ENCODE measurements at places on chromosomes 3 and 15.

DNA sequence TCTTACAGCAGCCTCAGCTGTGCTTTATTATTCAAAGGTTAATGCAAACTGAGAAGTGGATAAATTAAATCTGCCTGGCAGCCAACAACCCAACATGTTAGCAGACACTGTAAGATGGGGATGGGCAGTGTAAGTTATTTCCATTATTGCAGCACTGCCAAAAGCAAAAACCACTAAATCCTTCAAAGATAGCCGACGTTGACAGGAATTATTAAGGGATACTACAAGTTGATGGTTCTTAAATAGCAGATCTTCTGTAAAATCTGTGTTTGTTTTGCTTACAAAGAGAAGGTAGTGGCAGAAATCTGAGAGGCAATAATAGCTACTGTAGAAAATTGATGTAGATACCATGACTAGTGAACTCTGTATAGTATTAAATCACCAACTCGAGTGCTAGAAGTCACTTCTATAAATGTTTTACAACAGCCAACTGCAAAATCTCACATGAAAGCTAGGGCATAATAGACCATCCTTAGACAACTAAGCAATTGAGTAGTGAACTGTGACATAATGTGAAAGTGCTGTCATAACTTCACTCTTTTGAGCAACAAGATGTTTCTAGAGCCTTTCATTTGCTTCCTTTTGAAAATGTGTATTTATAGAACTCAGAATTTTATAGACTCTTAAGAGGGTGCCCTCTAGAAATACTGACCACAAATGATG lies 278.6 kb downstream of the UBE2E2 start:
- DNase-seq, result no peak

DNA sequence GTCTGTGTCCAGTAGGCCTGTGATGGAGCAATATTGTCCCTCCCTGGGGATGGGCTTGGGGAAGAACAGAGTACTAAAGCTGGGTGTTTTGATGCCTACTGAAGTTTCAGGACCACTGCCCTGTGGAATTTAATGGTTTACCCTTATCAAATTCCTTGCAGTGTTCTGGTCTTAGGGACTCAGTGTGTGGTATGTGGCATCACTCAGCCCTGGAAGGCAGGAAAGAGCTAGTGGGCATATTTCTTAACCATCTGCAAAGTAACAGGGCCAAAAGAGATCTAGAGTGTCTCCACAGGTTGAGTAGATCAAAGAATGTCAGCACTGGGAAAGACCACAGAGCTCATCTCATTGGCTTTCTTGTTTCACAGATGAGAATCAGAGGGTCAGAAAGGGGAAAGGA lies 11.8 kb upstream of the SCN10A start:
- no peak for DNase-seq

GRCh38 chr15:78951841-78952238 lies 7.0 kb upstream of the CTSH start:
- DNase-seq, result no peak

DNA sequence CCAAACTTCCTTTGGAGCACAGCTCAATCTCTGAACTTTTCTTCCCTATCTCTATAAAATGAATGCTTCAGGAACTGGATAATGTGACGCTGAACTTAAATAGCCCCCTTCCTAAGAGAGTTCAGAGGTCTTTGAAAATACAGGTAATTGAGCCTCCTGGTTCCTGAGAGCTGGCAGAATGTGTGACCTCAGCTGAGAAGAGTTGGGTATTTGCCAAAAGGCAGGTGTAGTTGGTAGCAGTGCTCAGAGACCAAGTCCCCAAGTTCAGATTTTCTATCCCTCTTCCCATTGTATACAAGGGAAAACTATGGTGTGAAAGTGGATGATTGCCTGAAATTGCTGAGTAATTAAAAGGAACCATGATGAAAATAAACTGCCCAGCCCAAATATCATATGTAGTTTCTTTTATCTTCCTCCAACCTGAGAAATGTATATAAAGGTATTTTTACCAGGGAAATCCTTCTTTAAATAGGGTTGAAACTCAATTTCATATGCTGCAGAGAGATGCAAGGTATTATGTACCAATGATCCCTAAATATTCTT lies 154.6 kb upstream of the ICE2 start:
- DNase-seq, result no peak

DNA sequence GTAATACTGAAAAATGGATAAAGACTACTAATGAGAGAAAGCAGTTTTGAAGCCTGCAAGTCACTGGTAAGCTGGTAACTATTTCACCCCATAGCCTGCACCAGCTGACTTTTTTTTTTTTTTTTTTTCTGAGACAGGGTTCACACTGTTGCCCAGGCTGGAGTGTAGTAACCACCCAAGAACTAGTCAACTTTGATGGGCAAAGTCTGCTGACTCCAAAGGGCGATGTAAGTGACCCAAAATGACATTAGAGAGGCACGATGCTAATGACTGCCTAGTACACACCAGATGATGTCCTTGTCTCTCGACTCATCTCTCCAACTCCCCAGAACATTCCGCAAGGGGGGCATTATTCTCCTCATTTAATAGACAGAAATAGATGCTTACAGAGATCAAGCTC lies 12.9 kb upstream of the TMEM41A start:
- DNase-seq, result no peak

GRCh38 chr3:21260507-21260906 lies 490.5 kb downstream of the ZNF385D start:
- DNase-seq, result no peak

DNA sequence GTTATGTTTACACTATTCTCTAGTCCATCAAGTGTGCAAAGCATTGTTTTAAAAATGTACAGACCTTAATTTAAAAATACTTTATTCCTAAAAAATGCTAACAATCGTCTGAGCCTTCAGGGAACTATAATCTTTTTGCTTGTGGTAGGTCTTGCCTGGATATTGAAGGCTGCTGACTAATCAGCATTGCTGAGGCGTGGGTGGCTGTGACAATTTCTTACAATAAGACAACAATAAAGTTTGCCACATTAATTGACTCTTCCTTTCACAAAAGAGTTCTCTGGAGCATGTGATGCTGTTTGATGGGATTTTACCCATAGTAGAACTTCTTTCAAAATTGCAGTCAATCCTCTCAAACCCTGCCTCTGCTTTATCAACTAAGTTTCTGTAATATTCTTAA lies 384.0 kb upstream of the TGFBR2 start:
- peak; percentile 27 for DNase-seq

DNA sequence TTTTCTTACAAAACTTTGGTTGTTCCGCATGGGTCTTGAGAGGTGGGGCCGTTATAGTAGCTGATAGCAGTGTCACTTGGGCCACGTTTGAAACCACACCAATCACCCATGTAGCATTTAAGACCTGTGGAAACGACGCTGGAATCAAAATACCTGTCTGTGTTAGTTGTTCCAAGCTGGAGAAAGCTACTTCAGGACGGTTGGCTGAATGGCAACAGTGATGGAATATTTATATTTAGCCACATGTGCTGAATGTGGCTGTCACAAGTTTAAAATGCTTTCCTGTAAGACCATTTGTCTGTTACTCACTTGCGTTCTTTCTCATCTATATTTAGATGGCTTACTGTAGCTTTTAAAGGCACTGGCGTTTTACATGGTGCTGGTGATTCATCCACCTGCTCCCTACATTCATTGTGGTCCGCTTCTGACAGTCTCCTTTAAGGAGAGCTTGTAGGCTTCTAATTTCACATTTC lies 1.4 kb downstream of the DNAJA4 start:
- DNase-seq, result peak; percentile 13

DNA sequence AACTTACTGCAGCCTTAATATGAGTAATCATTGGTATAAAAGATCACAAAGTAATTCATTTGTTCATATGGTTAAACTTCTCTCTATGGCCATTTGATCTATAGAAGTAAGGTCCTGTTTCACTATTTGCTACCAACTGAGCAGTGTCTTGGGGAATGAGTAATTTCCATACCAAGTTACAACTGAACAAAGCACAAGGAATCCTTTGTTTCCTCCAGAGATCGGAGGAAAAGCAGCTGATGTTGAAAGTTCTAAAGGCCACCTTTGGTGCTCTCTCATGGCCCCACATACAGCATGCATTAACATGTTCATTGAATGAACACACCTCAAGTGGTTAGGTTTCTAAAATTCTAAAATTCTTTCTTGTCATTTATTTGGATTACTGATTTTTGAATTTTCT lies 7.1 kb upstream of the CNTN3 start:
- no peak for DNase-seq

DNA sequence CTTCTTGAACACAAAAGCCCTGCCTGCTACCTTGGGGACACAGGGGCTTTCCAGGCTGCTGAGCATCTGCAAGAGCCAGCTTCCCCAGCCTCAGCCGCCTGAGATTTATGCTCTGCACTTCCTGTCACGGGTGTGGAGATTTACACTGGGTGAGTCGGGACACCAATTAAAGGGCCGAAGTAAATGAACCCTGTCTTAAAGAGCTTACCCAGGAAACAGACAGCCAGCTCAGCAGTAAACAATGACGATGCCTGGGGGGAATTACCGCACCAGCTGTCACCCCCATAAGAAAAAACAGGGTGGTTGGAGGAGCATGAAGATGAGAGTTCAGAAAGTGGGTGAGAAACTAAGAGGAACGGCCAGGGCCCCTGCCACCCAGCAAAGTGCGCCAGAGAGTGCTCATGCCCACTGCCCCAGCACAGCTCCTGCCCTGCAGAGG lies 37.5 kb upstream of the IQSEC1 start:
- peak; percentile 11 for DNase-seq

DNA sequence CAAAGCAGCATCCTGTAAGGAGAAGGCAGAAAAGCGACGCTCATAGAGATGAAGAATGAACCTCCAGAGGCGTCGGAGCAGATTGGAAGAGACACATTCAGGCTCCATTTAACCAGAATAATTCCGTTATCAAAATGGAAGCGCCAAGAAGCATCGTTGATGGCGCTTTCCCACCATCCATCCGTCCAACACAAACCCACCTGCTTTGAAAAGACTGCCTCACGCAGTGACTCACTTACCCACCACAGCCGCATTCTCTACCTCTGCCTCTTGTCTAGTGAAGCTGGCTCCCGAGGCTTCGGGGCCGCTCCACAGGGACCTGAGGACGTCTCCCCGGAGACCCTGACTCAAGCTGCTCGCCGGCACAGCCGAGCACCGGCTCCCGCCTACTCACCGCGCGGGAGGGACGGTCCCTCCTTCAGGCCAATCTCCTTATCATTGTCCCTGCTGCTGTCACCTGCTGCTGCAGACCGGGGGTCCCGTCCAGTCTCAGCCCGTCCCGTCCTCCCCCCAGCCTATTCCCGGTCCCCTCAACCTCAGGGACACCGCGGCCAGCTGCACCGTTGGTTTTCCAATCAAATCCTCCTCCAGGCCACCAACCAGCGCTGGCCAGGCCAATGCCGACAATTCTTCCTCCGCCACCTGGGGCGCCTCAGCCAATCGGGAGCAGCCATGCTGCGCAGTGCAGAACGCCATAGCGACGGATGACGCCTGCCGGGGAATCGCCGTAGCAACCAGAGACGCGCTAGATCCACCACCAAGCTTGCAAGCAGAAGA lies at the start of gene NEK10:
NEK10 (minus strand) TSS at position 553 of the 777 bp plus-strand sequence. CDS start 16,501 bp downstream, outside the sequence.
- peak; percentile 73 for DNase-seq

GRCh38 chr3:14598143-14598569 lies 53.4 kb upstream of the CCDC174 start:
- peak; percentile 22 for DNase-seq

DNA sequence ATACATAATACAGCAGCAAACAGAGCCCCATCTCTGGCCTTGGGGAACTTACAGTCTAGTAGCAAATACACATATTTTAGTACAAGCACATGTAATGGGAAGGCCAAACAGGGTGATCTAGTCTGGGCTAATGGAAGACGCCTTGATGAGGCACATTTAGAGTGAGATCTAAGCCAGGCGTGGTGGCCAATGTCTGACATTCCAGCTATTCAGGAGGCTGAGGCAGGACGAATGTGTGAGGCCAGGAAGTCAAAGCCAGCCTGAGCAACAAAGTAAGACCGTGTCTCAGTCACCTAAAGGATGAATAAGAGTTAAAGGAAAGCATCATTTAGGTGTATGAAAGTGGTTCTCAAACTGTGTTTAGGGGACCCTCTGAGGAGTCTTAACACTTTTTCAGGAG lies 291.9 kb downstream of the MAGI1 start:
- DNase-seq, result no peak

GRCh38 chr3:11096266-11097139 lies 57.8 kb upstream of the HRH1 start:
- peak; percentile 80 for DNase-seq

- no peak for DNase-seq
Measured at GRCh38 chr3:186038360-186038759, 70.5 kb downstream of the ETV5 start.

DNA sequence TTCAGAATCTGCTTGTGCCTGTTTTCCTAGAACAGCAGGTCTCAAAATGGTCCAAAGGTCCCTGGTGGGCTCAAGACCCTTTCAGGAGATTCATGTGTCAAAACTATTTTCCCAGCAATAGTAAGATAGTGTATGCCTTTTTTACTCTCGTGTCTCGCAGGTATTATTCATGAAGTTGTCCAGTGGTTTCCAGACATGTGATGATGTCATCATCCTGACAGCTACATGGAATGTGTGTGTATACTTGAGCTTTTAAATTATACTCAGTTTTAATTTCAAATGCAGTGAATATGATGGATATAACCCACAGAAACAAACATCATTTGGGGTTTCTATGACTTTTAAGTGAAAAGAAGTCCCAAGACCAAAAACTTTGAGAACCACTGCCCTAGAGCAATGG lies 288.6 kb downstream of the NTRK3 start:
- peak; percentile 27 for DNase-seq

GRCh38 chr15:35111861-35112260 lies 26.8 kb upstream of the NANOGP8 start:
- no peak for DNase-seq

DNA sequence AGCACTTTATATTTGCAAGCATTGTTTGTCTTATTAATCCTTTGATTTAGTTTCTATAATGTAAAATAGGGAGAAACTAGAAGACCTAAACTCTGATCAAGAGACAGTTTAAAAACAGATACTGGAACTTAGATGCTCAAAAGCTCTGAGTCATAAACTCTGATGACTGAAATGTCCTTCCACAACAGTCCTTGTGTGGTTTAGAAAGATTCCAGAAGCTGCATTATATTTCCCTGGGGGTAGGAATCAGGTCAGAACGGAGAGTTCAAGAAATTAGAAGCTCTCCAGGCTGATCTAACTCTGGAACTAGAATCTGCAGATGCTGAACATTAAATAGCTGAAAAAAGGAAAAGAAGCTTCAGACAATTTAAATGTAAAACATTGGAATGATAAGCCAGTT lies 18.3 kb upstream of the ONECUT1 start:
- DNase-seq, result peak; percentile 5

- DNase-seq, result no peak
Measured at GRCh38 chr3:13115991-13116390, 42.8 kb upstream of the IQSEC1 start.

- DNase-seq, result peak; percentile 82
Measured at GRCh38 chr3:30448450-30449289, 157.7 kb upstream of the TGFBR2 start.

GRCh38 chr3:181952929-181953328 lies 241.2 kb downstream of the SOX2 start:
- no peak for DNase-seq

Data from AG10803 (cell line).